ENCODE measurements at places on chromosomes 3 and 15. TPM values are rescaled to one million over a fixed set of nuclear protein-coding genes. Genes with fewer than 3 reads are reported as not detected.

DNA sequence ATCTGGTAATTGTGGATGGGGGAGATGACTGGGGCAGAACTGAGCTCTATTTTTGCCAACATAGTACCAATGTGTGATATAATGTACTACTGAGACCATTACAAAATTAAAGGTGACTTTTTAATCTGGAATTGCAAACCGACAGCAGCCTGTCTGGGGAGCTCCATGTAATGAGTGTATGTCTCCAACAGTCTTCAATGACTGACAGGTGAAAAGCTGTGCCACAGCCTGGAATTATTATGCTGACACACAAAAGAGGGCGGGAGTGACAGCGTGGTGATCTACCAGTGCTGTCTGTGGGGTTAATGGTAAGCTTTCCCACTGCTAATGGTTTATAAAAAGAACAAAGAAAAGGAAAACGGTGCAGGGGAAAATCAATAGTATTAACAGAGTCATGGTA, 143.4 kb downstream of the CLSTN2 start:
- no peak for DNase-seq

GRCh38 chr15:57015897-57016296, 97.5 kb downstream of the TCF12 start:
- DNase-seq: no peak

MUC20 gene
- 9.4 TPM for total RNA-seq

DNA sequence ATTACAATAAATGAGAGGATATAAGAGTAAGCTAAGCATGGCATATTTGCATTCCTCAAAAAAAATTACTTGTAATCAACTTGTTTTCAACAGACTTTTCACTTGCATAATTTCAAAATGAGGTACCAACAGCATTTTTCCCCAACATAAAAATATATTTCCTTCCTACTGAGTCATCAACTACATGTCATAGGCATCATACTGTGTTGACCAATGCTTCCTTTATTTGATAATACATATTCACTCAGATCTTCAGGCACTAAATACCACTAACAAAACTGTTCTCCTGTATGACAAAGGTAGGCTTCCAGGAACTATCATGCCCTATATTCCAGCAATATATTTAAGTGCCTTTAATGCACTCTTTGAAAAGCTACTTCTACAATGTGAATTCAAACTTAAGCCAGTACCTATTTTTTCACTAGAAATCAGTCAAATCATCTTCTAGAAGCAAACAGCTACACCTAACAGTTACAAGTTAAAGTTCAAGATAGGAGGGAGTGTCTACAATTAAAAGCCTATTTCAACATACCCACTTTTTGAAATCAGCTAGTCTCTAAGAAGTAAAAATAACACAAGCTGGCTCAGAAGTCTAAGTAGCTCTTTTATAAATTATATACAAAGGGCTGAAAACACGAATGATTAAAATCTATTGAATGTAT, 11.3 kb downstream of the ADAM10 start:
- DNase-seq: no peak

- no peak for DNase-seq
These were observed 49.1 kb downstream of the TLNRD1 start for GRCh38 chr15:81049835-81050234.

- no peak for DNase-seq
These were observed 50.0 kb downstream of the CPA3 start for GRCh38 chr3:148914936-148915690.

- no peak for DNase-seq
These were observed 94.6 kb upstream of the RASGRF1 start for GRCh38 chr15:79185199-79185598.

DNA sequence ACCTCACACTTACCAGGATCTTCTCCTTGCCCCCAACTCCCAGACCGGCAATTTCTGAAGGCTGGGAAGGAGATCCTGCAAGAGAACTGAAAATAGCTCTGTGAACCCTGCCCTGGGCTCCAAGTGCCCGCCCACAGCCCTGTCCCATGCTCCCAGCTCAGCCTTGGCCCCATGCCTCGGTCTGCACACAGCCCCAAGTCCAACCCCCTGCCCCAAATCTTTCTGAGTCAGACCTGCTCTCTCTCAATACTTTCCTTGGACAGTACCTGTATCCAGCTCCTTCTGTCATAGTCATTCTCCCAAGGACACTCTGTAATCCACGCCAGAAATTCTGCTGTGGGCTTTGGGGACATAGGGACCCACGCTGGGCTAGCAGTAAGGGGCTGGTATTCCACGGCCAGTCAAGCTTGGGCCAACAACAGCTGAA, 6.3 kb upstream of the SMAD3 start:
- DNase-seq: no peak

PCLAF gene
- 0.52 TPM for total RNA-seq

Measured in posterior vena cava (tissue), 2 donors.